CD8-positive, alpha-beta memory T cell (primary cell): ENCODE measurements at places on chromosomes 13 and 19. TPM values are rescaled to one million over a fixed set of nuclear protein-coding genes. Genes with fewer than 3 reads are reported as not detected.
A peak's percentile ranks its signal among the peaks of the same experiment; 100 is the strongest.

Gene CYP2A6
- not detected for total RNA-seq

DNA sequence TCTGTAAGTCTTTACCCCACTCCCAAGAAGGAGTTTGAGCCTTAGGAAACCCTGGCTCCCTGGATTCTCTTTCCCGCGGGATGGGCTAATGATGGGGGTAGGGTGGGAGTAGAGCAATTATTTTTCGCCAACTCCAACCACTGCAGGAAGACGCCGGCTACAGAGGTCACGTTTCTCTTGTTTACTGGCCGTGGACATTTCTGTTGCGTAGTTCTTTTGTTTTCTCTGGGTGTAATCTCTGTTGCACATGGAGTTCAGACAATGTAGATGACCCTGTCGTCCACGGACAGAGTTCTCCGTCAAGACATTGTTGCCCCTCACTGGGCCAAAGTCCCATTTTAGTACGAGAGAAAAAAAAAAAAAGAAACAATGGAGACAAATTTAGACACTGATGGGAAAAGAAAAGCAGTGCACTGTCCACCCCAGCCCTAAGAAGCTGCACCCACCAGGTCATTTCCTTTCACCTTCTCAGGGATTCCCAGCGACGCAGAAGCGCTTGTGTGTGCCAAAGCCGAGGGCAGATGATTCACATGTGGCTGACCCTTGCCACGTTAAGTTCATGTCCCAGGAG is 133.9 kb upstream of the ARGLU1 start:
- no peak overlapping the region for H3K27ac ChIP-seq
- H3K4me1 ChIP-seq = no peaks in the 10 kb centered on the region
- no peak overlapping the region for H3K4me3 ChIP-seq
- H3K27me3 ChIP-seq = no peaks in the 10 kb centered on the region

DNA sequence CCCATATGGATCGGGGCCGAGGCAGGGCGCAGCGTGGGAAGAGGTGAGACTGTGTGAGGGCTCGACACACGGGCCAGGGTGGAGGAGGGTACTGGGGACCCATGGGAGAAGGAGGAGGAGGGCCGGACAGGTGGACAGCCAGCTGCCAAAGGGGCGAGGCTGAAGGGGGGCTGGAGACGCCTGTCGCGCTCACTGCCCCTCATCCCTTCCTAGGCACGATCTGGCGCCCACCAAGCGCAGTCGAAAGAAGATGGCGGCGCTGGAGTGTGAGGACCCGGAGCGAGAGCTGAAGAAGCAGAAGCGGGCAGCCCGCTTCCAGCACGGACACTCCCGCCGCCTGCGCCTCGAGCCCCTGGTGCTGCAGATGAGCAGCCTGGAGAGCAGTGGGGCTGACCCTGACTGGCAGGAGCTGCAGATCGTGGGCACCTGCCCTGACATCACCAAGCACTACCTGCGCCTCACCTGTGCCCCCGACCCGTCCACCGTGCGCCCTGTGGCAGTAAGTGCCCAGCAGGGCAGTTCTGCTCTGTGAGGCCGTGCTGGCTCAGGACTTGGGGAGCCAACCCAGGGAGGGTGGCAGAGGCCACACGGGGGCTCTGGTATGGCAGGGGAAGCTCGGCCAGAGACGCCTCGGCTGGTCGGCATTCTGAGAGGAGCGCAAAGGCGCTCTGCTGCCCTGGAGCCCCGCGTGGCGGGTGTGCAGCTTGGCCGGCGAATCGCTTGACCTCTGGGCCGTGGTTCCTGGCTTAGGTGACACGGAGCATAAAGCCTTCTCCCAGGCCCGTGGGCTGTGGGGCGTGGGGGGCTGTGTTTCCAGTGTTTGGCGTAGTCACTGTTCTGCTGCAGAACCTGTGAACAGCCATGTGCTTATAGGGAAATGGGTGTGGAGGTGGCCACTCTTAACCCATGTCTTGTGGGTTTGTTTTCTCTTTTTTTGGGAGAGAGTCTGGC is 6.9 kb downstream of the LENG9 start:
- H3K36me3 ChIP-seq = peaks cover 87% of the 10 kb centered on the region
- no peaks in the 10 kb centered on the region for H3K27me3 ChIP-seq
- H3K4me3 ChIP-seq = no peak overlapping the region
- DNase-seq = no peak

Gene ARRDC5
- 1.8 TPM for total RNA-seq

DNA sequence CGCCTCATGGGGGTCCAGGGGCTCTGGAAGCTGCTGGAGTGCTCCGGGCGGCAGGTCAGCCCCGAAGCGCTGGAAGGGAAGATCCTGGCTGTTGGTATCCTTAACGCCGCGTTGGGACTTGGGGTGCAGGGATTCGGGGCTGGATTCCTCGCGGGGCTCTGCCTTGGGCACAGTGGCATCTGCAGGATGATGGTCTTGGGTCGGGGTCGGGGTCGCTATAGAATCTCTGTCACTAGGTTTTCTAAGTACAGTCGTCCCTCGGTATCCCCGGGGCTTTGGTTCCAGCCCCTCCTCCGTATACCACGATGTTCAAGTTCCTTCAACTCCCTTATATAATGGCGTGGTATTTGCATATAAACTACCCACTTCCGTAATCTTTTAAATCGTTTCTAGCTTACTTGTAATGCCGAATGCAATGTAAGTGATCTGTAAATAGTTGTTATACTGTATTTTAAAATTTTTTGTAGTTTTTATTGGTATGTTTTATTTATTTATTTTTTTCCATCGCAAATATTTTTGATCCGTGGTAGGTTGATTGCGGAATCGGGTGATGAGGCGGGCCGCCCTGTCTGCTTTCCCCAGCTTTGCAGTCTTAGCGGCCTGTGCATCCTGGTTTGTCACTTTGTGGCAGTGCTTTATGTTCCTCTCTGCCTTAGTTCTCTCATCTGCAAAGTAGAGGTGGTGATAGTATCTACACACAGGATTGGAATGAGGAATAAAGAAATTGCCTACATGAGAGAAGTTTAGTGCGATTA is 606 bp downstream of the ERCC5 start:
- peak overlapping the region; percentile 97 for H3K4me3 ChIP-seq
- DNase-seq = peak; percentile 63
- peak overlapping the region; percentile 99 for H3K27ac ChIP-seq
- no peaks in the 10 kb centered on the region for H3K27me3 ChIP-seq

Gene CEACAM19
- total RNA-seq = 0.24 TPM

Gene MBD3L2
- total RNA-seq = not detected

Gene ZNF420
- 19.2 TPM for total RNA-seq

GRCh38 chr13:44549476-44549875 is 26.7 kb downstream of the TSC22D1 start:
- H3K27ac ChIP-seq = no peak overlapping the region
- DNase-seq = no peak
- H3K36me3 ChIP-seq = no peaks in the 10 kb centered on the region
- H3K4me1 ChIP-seq = no peaks in the 10 kb centered on the region
- no peaks in the 10 kb centered on the region for H3K27me3 ChIP-seq

DNA sequence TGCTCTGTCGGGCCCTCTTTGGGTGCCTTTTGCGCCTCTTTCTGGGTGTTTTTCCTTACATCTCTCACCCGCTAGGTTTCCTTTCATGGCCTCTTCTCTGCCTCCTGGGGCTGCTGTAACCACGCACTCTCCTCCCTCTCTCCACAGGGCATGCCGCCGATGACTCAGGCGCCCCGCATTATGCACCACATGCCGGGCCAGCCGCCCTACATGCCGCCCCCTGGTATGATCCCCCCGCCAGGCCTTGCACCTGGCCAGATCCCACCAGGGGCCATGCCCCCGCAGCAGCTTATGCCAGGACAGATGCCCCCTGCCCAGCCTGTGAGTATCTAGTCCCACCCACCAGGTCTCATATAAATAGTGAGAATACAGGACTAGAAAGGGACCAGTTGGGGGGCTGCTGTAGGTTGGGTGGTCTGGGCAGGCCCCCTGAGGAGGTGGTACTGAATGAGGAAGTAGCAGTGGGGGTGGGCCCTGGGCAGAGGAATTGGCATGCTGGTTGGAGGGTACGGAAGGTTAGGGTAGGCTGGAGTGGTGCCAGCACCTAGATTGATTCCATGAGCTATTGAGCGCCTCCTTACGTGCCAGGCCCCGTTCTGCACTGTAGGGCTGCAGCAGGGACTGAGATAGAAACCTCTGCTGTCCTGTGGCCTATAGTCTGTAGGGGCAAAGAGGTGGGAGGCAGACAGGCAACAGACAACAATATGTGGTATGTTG is 11.9 kb downstream of the SNRPA start:
- no peaks in the 10 kb centered on the region for H3K27me3 ChIP-seq
- no peak overlapping the region for H3K27ac ChIP-seq

- no peaks in the 10 kb centered on the region for H3K27me3 ChIP-seq
- H3K27ac ChIP-seq = no peak overlapping the region
- no peaks in the 10 kb centered on the region for H3K4me1 ChIP-seq
- DNase-seq = no peak
Measured at GRCh38 chr13:90485436-90485835, 862.1 kb upstream of the MIR17HG start.

Gene ZNF787
- total RNA-seq = 34.7 TPM
